Activated CD4-positive, alpha-beta T cell treated with anti-CD3 and anti-CD28 coated beads, Interleukin-2, amount 10 ng/mL, durations not matched to agents 7 days and 5 days (primary cell): ENCODE measurements at places on chromosomes 16 and 17.

DNA sequence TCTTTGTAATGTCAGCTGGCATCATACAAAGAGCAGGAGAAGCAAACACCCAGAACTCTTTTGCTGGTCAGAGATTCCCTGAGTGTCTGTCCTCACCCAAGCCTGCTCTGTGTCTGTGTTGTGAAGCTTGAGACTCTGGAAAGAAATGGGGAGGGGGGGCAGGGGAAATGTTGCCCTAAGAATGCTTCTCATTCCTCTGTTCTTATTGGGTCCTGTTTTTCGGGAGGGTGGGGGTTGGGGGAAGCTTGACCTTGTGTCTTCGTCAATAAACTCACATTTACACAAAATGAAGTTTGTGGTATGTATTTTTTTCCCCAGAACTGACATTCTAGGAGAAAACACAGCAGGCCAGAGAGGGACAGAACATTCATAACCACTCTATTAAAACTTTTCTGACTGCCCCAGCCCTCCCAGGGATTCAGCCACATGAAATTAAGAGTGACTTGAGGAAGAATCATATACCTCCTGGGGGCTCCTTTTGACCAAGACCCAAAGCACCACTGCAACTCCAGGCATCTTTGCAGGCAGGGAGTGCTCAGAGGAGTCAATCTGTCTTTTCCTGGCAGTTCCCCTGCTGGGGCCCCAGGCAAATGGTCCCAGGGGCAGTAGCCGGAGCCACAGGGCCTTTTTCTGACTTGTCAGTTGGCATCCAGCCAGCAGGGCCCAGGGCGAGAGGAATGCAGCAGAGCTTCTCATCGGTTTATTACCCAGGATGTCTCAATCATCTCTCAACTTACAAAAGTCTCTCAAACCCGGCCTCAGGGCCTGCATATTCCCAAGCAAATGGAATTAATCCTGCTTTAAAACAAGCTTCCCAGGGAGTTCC is 5.1 kb upstream of the RASL10B start:
- no peak for DNase-seq

GRCh38 chr17:80773243-80773991 is 218.2 kb upstream of the CHMP6 start:
- DNase-seq = no peak

GRCh38 chr16:66970775-66971720 is 10.0 kb downstream of the CES3 start:
- no peak for DNase-seq

GRCh38 chr17:74332763-74333283 is 6.8 kb downstream of the KIF19 start:
- DNase-seq = no peak

- no peak for DNase-seq
Measured at GRCh38 chr16:47196457-47196856, 52.7 kb upstream of the NETO2 start.

GRCh38 chr16:457732-458400 is 32.4 kb downstream of the RAB11FIP3 start:
- no peak for DNase-seq

- no peak for DNase-seq
Measured at GRCh38 chr16:58859958-58860669, 126.0 kb upstream of the GOT2 start.

DNA sequence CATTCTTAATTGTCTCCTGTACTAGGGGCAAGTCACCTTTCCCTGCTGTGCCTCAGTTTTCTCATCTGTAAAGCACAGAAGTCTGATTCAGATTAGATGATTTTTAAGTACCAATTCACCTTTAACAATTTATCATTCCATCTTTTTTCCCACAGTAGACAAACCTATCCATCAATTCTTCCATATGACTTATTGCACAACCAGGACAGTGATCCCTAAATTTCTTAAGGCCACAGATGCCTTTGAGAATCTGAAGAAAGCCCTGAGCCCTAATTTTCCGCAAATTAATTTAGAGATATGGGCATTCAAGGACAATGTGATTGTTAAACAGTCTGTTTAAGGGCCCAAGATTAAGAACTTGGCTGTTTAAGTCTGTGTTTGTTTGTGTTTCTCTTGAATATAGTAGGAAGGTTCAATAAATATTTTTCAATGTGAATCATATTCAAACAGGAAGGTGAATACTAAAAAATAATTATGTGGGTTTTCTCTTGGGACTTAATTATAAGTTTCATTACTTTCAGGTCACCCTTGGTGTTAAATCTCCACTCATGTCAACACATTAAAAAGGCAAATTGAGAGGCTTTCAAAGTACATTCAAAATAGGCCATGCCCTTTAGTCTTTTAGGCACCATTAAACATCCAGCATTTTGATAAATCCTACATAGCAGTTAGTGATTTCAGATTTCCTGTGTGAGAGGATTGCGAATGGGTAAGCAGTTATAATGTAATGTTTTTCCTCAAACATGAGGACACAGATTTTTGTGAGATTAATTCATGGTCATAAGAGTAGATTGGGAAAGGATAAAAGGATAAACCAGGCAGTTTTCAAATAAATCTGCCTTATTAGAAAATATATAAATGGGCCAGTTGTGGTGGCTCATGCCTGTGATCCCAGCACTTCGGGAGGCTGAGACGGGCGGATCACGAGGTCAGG is 34.9 kb upstream of the MMD start:
- DNase-seq = no peak

DNA sequence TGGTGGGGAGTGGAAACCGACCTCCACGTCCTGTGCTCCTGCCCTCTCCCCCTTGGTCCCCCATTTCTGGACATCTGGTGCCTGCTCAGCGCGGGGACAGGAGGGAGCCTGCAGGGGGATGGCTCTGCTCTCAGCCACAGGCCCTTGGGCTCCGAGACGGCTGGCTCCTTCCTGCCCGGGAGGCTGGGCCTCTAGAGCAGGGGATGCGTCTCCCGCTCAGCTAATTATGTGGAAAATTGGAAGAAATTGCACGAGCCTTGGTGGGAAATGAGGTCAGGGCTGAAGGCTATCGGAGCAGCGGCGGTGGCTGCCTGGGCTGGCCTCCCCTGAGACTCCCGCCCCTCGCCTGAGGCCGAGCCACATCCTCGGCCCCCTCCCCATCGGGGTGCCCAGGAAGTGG is 154.6 kb upstream of the CIBAR2 start:
- no peak for DNase-seq

DNA sequence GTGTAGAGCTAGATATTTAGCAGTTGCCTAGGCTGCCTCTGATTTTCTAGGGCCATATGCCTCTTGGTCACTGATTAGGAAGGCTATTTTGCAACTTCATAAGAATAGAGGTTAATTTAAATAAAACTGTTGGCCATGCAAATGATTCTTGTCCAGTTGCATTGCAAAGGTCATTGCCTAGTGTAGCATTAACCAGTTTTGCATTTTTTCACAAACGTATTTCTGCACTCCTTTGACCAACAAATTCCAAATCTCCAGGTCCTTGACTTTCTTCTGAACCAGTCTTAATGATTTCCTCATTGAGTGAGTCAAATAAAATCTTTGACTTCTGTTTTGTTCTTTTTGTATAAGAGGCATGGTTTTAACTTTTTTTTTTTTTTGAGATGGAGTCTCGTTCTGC is 33.5 kb downstream of the ERCC4 start:
- no peak for DNase-seq

- no peak for DNase-seq
Measured at GRCh38 chr16:67025210-67025550, 3.8 kb upstream of the CBFB start.

- peak; percentile 69 for DNase-seq
Measured at GRCh38 chr17:8300627-8301242, 5.5 kb upstream of the SLC25A35 start.

- DNase-seq = no peak
Measured at GRCh38 chr17:37430051-37430627, 23.5 kb downstream of the TADA2A start.

DNA sequence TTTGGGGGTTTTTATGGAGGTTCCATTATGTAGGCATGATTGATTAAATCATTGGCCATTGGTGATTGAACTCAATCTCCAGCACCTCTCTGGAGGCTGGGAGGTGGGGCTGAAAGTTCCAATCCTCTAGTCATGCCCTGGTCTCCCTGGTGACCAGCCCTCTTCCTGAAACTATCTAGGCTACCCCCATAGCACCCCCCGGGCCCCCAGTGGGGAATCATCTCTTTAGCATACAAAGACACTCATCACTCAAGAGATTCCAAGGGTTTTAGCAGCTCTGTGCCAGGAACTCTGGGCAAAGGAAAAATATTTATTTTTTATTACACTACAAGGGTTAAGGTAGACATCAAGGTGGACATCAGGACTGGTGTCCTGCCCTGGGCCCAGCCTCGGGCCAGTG is 10.6 kb downstream of the SLC46A1 start:
- no peak for DNase-seq

GRCh38 chr16:12294471-12294870 is 317.9 kb downstream of the SNX29 start:
- DNase-seq = no peak

DNA sequence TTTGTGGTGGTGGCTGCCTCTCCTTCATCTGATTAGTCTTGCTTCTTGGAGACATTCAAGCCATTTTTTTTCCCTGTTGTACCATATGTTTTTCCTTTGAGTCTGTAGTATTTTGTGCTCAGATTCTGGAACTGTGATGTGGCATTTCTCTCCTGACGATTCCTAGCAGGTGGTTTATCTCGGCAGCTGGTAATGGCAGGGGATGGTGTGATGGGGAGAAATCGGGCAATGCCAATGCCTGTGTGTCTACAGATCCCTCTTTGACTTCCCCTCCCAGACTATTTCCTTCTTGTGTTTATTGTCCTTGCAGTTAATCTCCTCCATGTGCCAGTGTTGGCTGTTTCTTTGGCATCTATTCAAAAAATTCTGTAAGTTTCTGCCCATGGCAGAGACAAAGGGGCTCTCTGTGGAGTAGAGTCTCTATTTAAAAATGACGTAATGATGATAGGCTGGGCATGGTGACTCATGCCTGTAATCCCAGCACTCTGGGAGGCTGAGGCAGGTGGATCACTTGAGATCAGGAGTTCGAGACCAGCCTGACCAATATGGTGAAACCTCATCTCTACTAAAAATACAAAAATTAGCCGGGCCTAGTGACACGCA is 90.2 kb upstream of the ERCC4 start:
- DNase-seq = no peak

- DNase-seq = no peak
Measured at GRCh38 chr16:20637247-20637646, 60.2 kb downstream of the ACSM1 start.

- DNase-seq = peak; percentile 81
Measured at GRCh38 chr17:3827124-3827773, 18.8 kb downstream of the NCBP3 start.

GRCh38 chr17:9726291-9726690 is 65.1 kb downstream of the DHRS7C start:
- no peak for DNase-seq

DNA sequence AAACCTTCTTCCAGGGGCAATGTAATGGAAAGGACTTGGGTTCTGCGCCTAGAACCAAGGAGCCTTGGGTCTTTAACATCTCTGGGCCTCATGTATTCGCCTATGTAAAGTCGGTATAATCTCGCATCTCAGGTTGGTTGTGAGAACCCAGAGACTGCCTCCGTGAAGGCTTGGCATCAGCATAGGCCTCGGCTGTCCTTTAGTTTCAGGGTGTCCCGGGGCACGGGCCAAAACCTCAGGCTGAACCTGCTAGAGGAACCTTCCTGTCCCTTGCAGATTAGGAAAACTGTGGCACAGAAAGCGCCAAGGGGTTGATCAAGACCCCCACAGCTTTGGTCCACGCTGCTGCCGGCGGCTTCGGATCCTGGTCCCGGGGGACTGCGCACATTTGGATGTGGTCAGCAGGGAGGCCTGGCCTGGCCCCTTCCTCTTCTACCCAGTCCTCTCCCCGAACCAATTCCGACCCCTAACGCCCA is 772 bp upstream of the PHAF1 start:
- no peak for DNase-seq

- no peak for DNase-seq
Measured at GRCh38 chr16:80319181-80319580, 221.6 kb upstream of the DYNLRB2 start.

- DNase-seq = no peak
Measured at GRCh38 chr16:46632778-46633733, 11.9 kb upstream of the SHCBP1 start.

GRCh38 chr16:24610416-24610755 is 71.0 kb downstream of the RBBP6 start:
- DNase-seq = no peak

- no peak for DNase-seq
Measured at GRCh38 chr17:61294286-61294685, 105.4 kb upstream of the TBX2 start.
